HuH-7 (cell line): ENCODE measurements at places on chromosomes 6 and 20.
A peak's percentile ranks its signal among the peaks of the same experiment; 100 is the strongest.

- DNase-seq: no peak
Measured at GRCh38 chr6:70563530-70563929, 3.2 kb upstream of the SDHAF4 start.

- no peak for DNase-seq
Measured at GRCh38 chr6:76774781-76775384, 688.4 kb downstream of the HTR1B start.

DNA sequence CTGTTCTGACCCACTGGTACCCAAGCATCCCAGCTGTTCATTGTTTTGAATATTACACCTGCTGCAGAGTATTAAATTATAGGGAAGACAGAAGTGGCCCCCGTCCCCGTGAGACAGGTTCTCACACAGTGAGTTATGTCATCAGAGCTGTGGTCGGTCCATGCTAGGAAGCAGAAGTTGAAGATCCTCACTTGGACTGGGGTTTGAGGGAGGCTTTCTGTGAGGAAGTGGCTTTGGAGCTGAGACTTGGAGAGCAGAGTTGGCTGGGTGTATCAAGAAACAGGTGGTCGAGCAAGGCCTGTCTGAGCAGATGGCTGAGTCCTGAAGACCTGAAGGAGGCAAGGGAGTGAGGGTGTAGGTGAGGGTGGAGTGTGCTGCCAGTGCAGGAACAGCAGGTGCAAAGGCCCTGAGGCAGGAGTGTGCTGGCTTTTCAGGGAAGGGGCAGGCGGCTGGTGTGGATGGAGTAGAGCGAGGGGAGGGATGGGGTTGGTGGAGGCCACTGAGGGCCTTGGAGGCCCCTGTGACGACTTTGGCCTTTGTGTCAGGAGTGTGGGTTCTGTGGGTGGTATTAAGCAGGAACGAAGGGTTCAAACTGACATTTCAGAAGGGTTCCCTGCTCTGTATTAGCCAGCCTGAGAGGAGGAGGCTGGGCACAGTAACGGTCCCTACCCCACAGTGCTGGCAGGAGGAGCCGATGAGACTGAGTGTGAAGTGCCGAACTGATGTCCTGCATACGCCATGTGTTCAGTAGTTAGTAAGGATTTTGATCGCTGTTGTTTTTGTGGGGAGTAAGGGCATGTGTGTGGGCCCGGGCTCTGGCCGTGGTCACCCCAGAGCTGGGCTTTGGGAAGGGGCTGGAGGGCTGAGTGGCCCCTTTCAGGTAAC is 11.8 kb downstream of the SRC start:
- DNase-seq: no peak

- no peak for DNase-seq
Measured at GRCh38 chr20:46232539-46232938, 75.8 kb downstream of the CDH22 start.

- no peak for DNase-seq
Measured at GRCh38 chr6:80698459-80698858, 592.0 kb downstream of the BCKDHB start.

- no peak for DNase-seq
Measured at GRCh38 chr6:43974643-43975230, 152.5 kb downstream of the MRPL14 start.

DNA sequence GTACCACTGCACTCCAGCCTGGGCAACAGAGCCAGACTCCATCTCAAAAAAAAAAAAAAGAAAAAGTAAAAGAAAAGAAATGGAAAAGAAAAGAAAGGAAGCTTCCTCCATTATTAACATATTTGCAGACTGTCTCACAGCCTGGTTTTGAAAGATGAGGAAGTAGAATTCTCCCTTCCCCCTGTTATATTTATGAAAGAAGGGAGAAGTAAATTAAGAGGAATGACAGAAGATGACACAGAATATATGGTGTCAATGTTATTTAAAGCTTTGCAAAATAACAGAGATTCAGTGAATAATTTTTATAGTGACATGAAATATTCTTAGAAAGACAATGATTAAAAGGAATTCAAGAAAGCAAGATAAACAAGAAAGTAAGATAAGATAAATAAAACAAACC is 83.7 kb upstream of the PRSS16 start:
- no peak for DNase-seq

- DNase-seq: no peak
Measured at GRCh38 chr6:89368999-89369398, 16.5 kb upstream of the UBE2J1 start.

GRCh38 chr20:17657898-17658647 is 24.0 kb downstream of the RRBP1 start:
- no peak for DNase-seq

DNA sequence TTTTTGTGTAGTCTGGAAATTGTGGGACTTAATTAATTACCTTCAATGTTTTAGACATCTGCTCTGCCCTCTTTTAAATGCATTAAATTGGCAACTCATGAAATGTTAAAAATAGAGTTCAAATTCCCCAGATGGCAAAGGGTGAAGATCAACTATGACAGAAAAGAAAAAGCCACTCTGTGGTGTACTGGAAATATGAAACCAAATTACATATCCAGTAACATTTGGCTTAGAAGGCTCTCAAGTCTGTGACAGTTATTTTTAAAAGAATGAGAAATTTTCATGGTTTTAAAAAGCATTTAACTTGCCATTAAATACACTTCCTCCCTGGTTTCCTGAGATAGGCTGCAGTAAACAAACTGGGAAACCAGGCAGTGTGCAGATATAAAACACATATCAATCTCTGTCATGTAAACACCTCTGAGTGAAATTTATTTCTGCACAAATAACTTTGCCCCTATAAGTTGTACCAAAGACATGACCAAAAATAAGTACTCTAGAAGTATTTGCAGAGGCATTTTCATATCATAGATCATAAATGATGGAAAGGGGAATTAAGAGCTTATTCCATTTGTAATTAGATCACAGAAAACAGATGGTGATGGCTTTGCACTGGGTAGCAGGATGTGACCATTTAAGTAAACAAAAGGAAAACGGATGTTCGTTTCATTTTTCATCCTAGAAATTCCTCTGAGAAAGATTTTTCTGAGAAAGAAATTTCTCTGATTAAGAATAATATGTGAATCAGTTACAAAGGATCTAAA is 360.1 kb downstream of the SAMD5 start:
- DNase-seq: no peak

DNA sequence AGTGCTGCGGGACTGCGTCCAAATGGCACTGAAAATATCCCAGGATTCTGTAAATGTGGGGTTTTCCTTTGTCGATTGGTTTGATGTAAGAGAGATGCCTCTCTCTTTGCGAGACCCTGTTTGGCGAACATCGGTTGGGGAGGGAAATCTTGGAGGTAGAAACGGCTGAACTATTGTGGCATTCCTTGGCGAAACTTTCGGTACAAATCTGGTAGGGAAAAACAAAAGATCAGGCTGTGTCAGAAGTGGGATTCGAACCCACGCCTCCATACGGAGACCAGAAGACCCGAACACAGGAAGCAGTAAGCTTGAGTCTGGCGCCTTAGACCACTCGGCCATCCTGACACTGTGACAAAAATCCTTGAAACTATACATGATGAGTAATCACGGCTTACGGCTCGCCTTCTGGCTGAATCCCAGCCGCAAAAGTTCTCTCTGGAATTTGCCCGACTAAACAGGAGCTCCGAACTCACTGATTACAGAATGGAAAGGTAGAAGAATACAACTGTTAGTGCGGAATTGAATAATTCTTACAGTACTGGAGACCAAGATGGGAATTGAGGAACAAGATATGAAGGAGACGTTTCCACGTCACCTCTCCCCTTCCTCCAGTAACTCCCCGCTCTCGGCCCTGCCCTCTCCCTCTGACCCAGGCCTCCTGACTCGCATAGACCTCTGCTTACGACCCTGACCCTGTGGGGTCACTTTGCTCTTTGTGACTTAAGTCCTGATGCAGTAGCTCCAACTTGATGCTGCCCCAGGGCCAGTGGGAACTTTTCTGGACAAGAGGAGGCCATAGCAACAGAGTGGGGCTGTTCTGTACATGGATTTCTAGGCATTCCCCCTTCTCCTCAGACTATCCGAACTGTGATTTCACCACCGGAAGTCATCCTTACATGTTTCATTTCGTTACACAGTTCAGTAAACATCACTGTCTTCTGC is 132.8 kb upstream of the ZNF184 start:
- DNase-seq: no peak

GRCh38 chr6:51479296-51479695 is 608.1 kb downstream of the PKHD1 start:
- DNase-seq: no peak

DNA sequence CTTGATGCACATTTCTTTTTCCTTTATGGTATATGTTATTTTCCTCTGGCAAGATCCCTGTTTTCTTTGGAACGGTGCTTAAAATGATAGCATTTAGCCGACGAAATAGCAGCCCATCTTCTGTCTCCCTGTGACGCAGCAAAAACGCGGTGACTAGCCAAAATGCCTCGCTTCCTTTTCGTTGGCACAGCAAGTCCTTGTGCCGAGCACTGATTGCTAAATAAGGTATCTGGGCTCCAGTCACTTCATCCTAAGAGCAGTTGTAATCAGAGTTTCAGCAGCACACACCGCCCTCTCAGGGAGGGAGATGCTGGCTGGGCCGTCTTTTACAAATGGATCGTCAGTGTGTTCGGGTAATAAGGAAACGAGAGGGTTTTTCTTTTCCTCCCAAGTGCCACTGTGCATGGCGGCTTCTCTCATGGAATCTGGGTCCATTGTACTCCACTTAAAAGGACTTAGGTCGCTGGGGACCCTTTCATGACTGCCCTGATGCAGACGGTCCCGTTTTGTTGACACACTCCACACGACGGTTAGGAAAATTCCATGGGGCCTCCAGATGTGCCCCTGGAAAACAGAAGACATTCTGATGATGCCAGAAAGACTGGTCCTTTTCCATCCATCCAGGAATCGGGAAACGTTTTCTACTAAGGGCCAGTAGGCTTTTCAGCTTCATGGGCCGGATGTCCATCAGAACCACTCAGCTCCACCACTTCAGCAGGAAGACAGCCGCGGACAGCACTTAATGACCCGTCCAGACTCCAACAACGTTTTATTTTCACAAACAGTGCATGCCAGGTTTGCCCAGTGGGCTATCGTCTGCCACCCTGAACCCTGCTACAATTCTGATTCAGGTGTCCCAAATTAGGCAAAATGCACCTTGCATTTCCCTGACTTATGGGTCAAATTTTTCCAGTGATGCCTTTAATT is 185.5 kb downstream of the CDH4 start:
- DNase-seq: no peak

GRCh38 chr6:113587078-113587699 is 270.0 kb upstream of the MARCKS start:
- DNase-seq: no peak

DNA sequence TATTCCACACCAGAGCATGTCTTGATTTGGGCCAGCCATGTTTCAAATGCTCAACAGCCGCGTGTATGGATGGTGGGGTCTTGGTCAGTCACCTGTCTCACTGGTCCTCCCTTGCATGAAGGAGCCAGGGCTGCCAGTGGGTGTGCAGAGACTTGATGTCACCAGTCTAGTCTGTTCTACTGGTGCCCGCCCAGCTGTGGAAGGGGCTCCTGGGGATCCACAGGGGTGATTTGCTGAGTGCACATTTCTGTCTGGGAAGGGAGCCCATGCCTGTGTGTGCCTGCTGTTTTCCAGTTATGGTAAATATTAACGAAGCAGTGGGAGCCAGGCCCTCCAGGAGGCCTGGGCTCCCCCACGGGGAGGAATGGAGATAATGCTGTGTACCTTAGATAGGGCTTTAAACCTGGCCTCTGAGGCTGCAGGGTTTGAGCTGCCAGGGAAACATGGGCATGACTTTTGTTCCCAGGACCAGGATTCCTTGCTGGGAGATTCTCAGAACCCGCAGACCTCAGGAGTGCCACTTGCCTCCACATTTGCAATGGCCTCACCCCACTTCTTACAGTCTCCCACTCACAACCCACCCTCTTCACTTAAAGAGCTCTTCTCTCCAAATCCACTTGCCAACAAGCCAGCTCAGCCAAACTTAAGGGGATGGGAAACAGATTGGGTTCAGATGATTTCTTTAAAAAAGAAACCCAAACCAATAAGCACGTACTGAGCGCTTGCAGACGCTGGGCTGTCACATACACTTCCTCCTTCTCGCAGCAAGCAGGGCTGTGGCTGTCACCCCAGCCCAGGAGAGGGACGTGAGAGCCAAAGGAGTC is 54.1 kb downstream of the VEGFA start:
- DNase-seq: peak; percentile 65

DNA sequence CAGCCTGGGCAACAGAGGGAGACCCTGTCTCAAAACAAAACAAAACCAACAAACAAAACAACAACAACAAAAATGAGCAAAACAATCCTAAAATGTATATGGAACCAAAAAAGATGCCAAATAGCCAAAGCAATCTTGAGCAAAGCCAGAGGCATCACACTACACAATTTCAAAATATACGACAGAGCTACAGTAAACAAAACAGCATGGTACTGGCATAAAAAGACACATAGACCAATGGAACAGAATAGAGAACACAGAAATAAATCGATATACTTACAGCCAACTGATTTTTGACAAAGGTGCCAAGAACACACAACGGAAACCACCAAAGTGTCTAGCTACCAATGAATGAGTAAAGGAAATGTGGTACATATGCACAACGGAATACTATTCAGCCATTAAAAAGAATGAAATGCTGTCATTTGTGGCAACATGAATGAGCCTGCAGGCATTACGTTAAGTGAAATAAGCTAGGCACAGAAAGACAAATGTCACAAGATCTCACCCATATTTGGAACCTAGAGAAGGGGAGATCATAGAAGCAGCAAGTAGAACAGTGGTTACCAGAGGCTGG is 16.4 kb downstream of the PXDC1 start:
- DNase-seq: no peak

- DNase-seq: no peak
Measured at GRCh38 chr20:17634661-17635331, 47.2 kb downstream of the RRBP1 start.

- no peak for DNase-seq
Measured at GRCh38 chr6:16592223-16592911, 168.9 kb downstream of the ATXN1 start.

DNA sequence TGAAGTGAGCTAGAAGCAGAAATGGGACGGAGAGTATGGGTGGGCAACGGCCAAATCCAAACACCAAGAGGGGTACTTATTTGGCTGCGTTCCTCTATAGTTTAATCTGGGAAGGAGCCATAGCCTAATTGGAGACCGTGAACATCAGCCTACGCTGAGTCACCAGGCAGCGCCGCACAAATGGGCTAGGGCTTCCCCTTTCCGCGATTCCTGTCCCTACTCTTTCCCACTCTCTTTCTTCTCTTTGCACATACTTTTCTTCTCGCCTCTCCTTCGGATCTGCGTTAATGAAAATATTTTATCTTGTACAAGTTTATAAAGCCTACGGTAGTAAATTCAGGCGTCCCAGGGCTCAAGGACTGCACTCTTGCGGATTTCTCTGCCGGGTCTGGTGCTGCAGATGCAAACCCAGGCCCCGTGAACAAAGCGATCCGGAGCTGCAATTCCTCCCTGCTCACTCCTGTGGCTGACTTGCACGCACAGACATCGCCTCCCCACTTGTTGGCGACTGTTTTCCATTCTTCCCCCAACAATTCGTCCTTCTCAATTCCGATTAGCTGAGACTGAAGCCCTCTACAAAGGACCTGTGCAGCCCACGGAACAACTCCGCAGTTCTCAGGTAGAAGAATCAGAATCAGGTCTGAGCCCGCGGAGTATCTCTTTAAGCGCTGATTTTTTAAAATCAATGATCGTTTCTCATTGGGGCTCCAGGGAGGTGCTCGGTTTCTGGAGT is 4.2 kb upstream of the TBX18 start:
- no peak for DNase-seq

GRCh38 chr6:100175814-100176310 is 181.8 kb upstream of the MCHR2 start:
- DNase-seq: no peak
